Non-pigmented ciliary epithelial cell (primary cell): ENCODE measurements at places on chromosomes 16 and 17.

GRCh38 chr17:3828151-3828851, 17.7 kb downstream of the NCBP3 start:
- DNase-seq: no peak

- DNase-seq: no peak
These were observed 68.0 kb upstream of the CBX4 start for GRCh38 chr17:79907217-79907715.

DNA sequence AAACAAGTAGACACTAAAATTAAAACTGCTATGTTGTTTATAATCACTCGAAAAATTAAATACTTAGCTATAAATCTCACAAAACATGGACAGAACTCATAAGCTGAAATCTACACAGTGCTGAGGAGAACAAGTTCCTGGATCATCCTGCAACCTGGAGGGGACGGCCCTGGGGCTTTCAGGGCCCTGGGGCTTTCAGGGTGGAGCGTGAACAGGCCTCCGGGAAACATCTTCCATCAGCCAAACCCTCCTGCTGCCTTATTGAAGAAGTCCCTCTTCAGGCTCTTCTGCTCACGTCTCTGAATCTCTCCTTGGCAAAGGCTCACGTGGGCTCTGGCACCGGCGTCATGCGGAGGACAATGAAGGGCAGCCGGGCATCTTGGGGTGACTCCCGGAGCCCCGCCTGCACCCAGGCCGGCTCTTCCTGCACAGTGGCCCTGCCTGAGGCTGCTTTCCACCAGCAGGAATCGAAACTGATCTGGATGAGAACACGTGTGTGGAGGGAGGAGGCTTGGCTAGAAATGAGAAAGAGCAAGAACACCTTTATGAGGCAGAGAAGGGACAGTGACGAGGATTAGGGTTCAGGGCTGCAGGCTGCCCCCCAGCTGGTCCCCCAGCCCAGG, 127.3 kb downstream of the CDRT15L2 start:
- DNase-seq: no peak

DNA sequence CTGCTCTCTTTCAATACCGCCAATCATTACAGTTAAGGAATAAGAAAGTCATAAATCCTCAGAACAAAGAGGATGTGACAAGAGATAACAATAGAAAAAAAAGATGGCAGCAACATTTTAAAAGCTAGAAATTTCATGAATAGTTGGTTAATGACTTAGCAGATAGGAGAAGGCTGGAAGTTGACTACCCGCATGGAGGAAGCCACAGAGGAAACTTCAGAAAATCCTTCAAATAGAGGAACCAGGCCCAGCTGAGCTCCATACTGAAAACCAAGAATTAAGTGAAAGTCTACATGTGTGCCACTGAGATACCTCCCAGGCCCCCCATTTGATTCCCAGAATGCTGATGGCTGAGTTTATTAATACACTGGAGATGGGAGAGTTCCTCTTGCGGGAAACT, 109.3 kb downstream of the GSG1L start:
- DNase-seq: no peak

DNA sequence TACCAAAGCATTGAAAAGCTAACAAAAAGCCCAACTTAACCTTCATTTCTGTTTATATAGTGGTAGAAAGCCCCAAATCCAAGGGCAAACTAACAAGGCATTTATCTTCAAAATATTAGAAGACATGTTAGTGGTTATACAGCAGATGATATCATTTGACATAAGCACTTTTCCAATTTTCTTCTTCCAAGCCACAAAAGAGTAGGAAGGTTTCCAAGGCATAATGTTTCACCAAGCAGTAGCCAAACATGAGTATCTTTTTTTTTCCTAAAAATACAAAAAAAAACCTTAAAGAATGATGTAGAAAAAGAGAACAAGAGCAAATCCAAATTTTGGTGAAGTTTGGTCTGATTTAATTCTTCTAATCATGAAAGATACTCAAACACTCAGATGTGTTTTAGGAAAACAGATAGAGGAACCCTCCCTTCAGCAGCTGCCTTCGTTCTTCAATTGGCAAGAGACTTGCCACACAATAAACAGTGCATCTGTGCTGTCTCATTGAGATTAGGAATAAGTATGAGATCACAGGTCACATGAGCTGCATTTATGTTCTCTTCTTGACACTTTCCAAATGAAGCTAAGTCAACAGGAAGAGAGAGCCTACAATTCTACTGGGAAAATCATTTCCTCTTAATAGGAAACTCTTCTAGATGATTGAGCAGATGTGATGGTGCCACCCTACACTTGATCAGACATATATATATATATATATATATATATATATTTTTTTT, 106.7 kb downstream of the TTC19 start:
- no peak for DNase-seq

DNA sequence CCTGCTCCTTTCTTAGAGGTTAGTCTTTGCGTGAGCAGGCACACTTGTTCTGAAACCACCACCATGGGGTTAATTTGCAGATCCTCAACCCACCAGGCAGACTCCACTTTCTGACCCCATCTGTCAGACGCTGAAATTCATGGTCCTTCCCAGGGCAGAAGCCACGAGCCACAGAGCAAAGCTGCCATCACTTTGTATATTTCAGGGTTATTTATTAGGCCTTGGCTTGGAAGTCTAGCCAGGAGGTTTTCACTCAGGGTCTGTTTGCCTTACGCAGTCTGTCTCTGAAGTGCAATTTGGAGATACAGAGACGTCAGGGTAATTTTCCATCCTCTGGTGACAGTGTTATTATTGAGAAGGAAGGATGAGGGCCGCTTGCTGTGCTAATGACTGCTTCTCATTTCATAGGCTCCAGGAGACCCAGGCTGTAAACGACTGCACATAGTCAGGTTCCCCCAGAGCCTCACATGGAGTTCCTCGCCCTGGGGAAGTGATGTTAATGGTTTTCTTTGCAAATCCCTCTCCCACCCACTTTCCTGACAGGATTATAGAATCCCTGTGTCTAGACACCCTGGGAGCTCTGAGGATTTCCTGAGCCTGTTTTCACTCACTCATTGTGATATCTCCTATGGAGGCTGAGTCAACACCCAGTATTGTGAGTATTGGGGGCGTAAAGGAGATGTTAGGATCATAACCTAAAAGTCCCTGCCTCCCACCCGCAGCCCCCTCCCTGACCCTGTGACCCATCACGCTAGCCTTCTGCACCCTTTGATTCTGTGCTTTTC, 269.0 kb downstream of the ABCC12 start:
- no peak for DNase-seq

DNA sequence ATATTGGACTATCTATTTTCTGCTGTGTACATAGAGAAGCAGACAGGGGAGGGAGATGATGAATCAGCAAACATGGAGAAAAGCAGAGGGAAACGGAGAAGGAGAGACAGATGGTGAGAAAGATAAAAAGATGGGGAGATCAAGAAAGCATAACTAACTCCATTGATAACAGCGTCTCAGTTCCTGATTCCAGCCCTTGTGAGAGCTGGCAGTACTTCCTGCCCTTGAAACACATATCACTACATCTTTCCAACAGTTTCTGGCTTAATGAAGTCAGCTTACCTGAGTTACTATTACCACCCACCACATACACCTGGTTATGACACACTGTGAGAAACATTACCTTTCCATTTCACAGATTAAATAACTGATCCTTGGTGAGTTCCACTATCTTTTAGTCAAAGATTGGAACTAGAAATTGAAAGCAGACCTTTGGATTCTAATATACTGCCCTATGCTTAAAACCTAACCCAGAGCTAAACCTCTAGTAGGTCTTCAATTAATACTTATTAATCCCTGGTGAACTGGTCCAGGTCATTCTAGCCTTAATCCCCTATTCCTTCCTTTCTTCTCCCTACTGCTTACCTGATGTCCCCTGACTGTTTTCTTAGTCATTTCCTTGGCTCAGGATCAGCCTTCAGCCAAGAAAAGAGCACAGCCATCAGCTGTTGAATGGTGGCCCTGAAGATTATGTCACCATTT, 346.6 kb upstream of the CCL2 start:
- no peak for DNase-seq

DNA sequence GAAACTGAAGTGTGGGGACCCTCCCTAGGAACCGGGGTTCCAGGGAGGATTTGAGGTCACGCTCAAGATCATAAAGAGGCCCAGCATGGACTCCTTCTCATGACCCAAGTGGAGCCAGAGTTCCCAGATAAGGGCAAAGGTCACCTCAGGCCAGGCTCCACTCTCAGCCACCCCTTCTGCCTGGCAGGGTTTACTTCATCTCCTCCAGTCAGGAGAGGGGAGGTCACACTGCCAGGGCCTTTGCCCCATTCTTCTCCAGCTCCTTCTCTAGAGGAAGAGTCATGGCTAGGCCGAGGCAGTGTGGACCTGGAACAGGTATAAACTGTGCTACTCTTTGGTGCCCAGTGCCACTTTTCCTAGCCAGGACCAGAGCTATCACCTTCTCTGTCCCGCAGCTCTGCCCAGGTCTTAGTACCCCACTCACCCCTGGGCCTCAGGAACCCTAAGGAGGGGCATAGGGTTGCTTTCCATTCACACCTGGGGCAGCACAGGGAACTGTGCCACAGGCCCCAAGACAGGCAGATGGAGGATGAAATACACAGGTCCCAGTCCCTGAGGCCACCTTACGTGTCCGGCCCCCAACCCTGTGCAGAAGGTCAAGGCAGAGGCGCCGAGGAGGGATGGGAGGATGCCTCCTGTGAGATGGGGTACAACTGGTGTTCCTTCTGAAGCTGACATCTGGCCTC, 879 bp upstream of the ACSF2 start:
- DNase-seq: no peak

- no peak for DNase-seq
These were observed 22.6 kb downstream of the SLC5A10 start for GRCh38 chr17:18974407-18975149.

DNA sequence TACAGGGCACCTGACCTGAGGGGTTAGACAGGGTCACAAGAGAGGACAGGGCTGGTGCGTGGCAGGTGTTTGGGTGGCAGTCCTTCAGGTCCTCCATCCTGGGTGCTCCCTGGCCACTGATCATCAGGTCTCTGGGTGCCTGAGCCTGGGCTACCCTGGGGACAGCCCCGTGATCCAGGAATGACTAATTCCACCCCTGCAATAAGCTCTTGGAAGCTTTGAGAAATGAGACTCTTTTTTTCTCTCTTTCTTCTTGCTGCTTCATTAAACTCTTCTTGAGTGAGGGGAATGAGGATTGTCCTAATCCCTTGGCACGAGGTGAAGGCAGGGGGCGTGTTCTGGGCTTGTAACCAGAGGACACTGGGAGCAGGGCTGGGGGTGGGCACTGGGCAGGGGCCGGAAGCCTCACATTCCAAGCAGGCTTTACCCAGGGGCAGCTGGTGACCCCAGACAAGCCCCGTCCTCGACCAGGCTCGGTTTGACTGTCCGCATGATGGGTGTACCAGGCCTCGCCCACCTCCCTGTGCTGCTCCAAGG, 21.4 kb upstream of the SPNS2 start:
- no peak for DNase-seq

DNA sequence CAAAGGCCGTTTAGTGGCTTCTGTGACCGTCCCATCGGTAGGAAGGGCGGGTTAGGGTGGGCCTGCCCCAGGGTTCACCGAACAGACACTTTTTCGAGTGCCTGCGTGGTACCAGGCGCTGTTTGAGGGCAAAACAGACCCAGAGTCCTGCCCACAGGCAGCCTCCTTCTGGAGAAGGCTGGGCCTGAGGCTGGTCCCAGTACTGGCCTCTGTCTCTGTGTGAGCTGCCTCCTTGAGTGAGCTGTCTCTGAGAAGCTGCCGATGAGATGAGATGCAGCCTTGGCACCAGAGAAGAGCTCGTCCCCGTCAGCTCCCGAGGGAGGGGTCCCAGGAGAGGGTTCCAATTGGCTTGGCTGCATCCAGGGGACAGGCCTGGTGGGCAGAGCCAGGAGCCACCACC, 53.1 kb downstream of the NKD1 start:
- DNase-seq: no peak

GRCh38 chr16:79786389-79786788, 185.9 kb upstream of the MAF start:
- no peak for DNase-seq

DNA sequence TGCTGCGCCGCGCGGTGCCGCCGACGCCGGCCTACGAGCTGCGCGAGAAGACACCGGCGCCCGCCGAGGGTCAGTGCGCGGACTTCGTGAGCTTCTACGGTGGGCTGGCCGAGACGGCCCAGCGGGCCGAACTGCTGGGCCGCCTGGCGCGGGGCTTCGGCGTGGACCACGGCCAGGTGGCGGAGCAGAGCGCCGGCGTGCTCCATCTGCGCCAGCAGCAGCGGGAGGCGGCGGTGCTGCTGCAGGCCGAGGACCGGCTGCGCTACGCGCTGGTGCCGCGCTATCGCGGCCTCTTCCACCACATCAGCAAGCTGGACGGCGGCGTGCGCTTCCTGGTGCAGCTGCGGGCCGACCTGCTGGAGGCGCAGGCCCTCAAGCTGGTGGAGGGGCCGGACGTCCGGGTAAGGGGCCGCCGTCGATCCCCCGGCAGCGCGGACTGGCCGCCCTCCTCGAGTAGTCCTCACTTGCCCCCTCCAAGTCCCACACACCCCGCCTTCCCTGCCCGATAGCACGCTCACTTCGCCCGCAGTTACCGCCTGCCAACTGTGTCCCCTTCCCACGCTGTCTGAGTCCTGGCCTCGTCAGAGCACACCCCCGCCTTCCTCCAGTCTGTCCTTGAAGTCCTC, 470 bp downstream of the MLYCD start:
- no peak for DNase-seq

- DNase-seq: no peak
These were observed 3.8 kb downstream of the OTOA start for GRCh38 chr16:21667575-21667974.

DNA sequence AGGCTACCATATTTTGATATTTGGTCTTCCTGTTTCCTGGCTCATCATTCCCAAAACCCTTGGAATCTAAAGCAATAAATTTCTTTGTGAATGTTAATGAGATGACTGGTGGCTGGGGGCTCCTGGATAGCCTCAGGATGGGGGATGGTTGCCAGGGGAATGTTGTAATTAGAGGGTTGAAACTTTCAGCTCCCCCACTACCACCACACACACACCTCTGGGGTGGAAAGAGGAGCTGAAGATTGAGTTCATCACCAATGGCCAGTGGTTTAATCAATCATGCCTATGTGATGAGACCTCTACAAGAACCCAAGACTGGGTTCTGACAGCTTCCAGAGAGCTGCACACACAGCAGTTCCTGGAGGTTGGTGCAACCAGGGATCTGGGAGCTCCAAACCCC, 59.1 kb downstream of the HS3ST3A1 start:
- DNase-seq: no peak

- no peak for DNase-seq
These were observed 113.9 kb upstream of the ADAMTS18 start for GRCh38 chr16:77548766-77549165.

- no peak for DNase-seq
These were observed 19.8 kb upstream of the ADCY7 start for GRCh38 chr16:50246299-50247122.

DNA sequence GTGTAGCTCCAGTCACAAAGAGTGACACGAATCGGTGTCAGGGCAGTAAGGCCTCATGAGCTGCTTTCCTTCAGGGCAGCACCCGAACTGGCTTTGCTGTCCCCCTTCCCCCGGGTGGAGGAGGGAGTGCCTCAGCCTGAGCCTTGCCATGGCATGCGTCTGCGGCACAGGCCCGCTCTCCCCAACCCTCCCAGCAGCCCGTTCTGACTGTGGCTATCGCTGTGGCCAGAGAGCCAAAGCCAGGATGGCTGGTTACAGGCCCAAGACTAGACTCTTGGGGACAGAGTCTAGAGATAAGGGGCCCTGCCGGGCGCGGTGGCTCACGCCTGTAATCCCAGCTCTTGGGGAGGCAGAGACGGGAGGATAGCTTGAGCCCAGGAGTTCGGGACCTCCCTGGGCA, 25.9 kb downstream of the CLUH start:
- DNase-seq: no peak

- DNase-seq: no peak
These were observed 4.9 kb downstream of the RARA start for GRCh38 chr17:40313668-40314583.
